ENCODE measurements at places on chromosomes 7 and 10. TPM values are rescaled to one million over a fixed set of nuclear protein-coding genes. Genes with fewer than 3 reads are reported as not detected.

GRCh38 chr7:83267141-83267631 lies 104.5 kb upstream of the PCLO start:
- no peaks in the 10 kb centered on the region for H3K4me1 ChIP-seq
- H3K36me3 ChIP-seq: no peaks in the 10 kb centered on the region
- H3K27me3 ChIP-seq: no peaks in the 10 kb centered on the region
- DNase-seq: no peak
- no peak overlapping the region for H3K27ac ChIP-seq
- no peak overlapping the region for H3K4me3 ChIP-seq

SOSTDC1 gene
- total RNA-seq: 5.9 TPM

- H3K36me3 ChIP-seq: no peaks in the 10 kb centered on the region
- no peaks in the 10 kb centered on the region for H3K27me3 ChIP-seq
- H3K27ac ChIP-seq: no peak overlapping the region
- H3K4me1 ChIP-seq: peaks cover 8% of the 10 kb centered on the region
- no peak for DNase-seq
- H3K4me3 ChIP-seq: no peak overlapping the region
Observed at GRCh38 chr7:24778543-24779282, 21.4 kb upstream of the GSDME start.

CDHR3 gene
- 8.8 TPM for total RNA-seq

DNA sequence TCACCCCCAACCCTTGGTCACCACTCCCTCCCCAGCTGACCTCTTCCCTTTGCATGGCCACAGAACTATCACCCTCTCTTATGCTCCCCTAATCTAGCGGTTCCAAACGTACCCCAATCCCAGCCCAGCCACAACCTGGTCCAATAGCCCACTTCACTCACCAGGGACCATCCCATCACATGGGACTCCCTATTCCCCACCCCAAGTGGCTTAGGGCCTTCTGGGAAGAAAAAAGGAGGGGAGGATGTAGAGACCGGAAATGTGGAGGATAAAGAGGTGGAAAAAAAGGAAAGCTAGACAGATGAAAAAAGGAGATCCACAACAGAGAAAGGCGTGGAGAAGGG lies 30.3 kb upstream of the PAX2 start:
- peaks cover 9% of the 10 kb centered on the region for H3K4me1 ChIP-seq
- H3K36me3 ChIP-seq: no peaks in the 10 kb centered on the region
- DNase-seq: no peak
- H3K4me3 ChIP-seq: no peak overlapping the region
- no peak overlapping the region for H3K27ac ChIP-seq

DNA sequence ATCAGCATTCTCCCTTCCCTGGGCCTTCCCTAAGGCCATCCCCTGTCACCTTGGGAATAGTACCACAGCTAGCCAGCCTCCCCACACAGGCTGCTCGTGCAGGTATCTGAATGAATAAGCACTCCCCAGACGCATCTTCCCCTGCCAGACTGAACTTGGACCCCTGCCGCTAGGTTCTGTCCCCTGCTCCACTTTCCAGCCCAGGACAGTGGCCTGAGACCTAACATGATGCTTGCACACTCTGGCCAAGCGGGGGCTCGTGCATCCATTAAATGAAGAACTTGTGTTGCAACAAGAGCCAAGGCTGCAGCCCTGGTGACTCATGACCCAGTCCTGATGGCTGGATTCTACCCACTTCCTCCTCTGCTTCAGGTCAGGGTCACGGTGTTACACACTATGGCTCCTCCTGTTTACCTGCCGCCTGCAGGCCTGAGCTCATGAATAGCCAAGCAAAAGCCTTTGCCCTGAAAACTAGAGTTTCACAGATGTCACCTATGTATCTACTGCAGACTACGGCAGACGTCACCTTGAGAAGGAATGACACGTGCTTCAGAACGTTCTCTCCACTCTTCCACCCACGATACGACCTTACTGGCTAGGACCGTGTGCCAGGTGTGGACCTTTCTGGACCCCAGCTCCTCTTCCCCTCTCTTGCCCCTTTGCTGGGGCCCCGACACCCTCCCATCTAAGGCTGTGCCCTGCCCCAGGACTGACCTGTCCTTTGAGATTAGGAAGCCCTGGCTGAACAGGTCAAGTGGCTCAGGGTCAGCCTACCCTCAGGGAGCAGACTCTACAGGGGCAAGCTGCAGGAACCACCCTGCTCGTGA lies 6.5 kb downstream of the ASB13 start:
- H3K4me3 ChIP-seq: no peak overlapping the region
- H3K36me3 ChIP-seq: no peaks in the 10 kb centered on the region
- H3K27me3 ChIP-seq: no peaks in the 10 kb centered on the region
- no peak for DNase-seq
- peaks cover 33% of the 10 kb centered on the region for H3K4me1 ChIP-seq

PTN gene
- 48.4 TPM for total RNA-seq
